Activated CD8-positive, alpha-beta memory T cell treated with anti-CD3 and anti-CD28 coated beads for 4 hours (primary cell): ENCODE measurements at places on chromosomes 16 and 17.

GRCh38 chr17:2338315-2338657, 985 bp downstream of the SGSM2 start:
- no peak for DNase-seq

DNA sequence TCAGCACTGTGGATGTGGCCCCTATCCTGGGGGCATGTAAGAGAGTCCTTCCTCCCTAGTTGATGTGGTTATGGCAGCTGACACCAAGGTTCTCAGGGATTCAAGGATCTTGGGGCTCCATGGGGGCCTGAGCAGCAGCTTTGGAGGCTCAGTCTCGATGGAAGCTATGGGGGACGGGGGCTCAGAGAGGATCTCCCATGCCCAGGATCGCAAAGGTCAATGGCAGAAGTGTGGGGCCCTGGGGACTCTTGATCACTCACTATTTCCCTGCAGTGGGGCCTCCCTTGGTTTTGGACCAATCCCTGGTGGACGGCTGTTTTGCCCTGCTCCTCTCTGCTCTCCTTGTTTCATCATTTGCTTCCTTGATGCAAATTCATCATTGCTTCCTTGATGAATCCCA, 885.9 kb downstream of the CDH8 start:
- no peak for DNase-seq

GRCh38 chr17:10243883-10244844, 45.8 kb upstream of the GAS7 start:
- no peak for DNase-seq

- no peak for DNase-seq
These were observed 26.6 kb upstream of the SLC13A2 start for GRCh38 chr17:28446716-28447395.

- no peak for DNase-seq
These were observed 4.6 kb downstream of the INPP5K start for GRCh38 chr17:1511756-1512321.

DNA sequence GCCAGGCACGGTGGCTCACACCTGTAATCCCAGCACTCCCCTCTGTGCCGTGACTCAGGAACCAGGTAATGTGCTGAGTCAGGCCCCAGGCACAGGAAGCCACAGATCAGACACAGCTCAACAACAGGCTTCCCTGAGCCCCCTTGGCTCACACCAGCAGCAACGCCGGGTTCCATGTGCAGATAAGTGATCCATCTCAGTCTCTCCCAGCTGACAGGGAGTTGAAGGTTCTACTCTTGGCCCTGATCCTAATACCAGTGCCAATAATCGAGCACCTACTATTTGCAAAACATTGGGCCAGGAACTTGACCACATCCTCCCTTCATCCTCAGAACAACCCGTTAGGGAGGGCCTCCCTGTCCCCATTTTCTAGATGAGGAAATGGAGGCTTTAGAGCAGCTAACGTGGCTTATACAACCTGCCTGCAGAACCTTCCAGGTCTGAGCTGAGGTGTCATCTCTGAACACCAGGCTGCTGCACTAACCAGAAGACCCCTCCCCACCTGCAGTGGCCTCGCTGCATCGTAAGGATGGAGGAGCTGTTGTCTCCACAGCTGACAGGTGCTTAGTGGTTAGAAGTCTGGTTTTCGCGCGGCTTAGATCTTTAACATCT, 64.8 kb upstream of the AMZ2 start:
- peak; percentile 46 for DNase-seq

DNA sequence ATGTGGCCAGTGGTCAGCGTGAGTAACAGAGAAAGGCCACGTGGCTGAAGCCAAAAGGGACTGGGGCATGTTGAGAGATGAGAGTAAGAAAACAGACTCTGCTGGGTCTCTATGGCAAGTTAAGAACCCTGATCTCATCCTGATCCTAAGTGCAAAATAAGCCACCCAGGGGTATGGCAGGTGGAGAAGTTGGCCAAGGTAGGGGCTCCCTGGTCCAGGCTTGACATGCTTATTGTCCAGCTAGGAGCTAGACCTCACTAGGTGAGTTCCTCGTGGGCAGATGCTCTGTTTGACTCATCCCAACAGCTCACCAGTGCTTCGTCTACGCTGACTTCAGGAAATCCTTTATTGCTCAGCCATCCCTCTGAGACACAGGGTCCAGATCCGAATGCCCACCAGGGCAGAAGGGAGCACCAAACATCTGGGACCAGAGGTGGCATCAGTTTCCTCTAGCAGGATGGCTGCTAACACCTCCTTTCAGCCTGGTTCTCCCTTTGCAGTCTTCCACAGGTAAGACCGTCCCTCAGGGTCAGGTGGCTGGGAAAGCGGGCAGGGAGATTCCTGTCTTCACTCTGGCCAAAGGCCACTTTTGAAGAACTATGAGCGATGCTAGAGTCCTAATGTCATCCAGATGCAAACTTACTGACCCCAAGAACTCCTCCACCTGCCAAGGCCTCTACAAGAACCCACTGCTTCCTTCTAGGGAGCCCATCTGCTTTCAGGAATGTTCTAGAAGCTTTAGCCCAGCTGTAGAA, 99.5 kb downstream of the CDYL2 start:
- no peak for DNase-seq

DNA sequence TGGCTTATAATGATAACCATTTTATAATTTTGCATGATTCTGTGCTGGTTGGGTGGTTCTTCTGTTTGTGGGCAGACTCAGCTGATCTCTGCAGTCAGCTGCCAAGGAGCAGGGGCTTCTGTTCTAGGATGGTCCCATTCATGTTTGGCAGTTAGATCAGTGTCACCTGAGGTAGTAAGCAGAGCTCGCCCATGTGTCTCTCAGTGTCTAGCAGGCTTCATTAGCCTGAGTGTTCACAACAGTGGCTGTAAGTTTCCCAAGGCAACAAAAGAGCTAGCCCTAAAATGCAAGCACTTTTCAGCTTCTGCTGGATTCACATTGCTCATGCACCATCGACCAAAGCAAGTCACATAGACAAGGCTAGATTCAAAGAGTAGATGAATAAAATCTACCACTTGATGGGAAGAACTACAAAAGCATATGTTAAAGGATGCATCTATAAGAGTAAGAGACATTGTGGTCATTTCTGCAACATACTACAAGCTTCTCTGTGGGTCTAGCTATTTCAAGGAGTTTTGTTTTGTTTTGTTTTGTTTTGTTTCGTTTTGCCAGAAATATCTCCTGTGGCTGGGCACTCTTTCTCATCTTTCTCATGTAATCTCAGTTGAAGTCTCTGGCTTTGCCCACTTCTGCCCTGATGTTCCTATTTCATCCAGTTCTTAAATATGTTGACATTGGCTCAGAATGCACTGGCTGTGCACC, 180.8 kb downstream of the HS3ST4 start:
- DNase-seq, result no peak

DNA sequence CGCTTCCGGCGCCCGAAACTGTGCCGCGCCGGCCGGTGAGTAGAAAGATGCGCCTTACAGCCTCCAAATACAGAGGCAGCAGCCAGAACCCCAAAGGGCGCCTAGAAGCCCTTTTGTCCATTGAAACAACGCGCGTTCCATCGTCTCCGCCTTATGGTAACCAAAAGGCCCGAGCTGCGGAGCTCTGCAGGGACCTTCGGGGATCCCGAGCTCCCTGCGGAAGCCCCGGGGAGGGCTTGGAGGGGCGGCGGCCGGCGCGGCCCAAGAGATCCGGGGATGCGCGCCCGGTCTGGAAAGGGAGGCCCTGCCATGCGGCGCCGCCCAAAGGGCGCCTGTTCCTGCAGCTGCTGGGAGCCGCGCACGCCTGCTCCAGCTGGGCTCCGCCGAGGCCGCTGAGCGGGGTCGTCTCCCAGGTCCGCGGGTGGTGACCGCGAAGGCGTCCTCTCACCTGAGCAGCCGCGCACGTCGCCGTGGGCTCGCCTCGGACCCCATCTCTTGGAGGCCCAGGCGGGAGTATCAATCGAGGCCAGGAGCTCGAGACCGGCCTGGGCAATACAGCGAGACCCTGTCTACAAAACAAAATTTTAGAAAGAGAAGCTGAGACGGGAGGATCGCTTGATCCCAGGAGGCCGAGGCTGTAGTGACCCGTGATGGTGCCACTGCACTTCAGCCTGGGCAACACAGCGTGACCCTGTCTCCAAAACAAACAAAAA, 742 bp upstream of the FBXO31 start:
- no peak for DNase-seq

DNA sequence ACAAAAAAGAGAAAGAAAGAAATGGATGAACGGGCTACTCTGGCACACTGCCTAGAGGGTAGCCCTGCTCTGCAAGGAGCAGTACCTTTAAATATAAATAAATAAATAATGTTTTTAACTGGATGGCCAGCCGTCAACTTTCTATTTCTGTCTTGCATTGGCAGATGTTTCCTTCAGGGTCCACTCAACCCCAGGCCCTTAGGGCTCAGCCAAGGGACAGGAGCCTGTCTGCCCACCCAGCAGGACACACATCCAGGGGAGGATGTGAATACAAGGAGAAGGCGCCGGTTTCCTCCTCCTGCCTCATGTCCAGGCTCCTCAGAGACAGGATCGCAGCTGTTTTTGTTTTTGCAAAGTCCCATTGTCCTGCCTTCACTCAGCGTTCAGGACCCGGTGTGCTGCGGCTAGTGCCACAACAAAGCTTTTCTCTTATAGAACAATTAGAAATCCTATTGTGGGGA, 22.6 kb downstream of the TTYH2 start:
- no peak for DNase-seq

DNA sequence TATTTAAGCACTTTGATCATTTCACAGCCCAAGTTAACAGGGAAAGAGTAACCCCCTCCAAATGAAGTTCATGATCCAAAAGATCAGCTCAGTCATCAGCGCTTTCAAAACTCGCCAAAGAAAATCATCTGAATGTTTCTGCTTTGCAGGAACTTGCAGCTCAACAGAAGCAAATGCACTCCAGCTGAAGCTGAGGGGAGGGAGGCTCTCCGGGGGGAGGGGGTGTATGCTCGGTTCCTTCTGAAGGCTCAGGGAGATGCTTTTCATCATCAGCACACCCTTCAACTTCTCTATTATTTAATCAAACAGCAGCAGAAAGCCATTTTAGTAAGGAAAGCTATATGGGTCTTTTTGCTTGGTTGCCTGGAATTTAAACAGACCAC, 24.4 kb upstream of the ERN1 start:
- DNase-seq, result no peak

DNA sequence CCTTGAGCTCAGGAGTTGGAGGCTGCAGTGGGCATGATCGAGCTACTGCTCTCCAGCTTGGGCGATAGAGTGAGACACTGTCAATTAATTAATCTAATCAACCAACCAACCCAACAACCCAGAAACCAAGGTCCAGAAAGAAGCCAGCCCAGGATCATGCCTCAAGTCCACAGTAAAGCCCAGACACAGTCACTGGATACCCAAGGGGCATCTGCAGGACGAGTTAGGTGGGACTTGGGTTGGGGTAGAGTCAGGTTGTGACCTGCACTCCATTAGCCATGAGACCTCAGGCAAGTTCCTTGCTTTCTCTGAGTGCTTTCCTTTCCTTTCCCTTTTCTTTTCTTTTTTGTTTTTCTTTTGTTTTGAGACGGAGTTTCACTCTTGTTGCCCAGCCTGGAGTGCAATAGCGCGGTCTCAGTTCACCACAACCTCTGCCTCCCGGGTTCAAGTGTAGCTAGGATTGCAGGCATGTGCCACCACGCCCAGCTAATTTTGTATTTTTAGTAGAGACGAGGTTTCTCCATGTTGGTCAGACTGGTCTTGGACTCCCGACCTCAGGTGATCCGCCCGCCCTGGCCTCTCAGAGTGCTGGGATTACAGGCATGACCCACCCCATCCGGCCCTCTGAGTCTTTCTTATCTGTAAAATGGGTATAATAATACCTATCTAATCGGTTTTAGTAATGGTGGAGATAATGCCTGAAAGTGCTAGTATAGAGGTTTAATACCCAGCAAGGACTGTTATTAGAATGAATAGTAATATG, 3.5 kb upstream of the HSD17B1 start:
- DNase-seq, result no peak

DNA sequence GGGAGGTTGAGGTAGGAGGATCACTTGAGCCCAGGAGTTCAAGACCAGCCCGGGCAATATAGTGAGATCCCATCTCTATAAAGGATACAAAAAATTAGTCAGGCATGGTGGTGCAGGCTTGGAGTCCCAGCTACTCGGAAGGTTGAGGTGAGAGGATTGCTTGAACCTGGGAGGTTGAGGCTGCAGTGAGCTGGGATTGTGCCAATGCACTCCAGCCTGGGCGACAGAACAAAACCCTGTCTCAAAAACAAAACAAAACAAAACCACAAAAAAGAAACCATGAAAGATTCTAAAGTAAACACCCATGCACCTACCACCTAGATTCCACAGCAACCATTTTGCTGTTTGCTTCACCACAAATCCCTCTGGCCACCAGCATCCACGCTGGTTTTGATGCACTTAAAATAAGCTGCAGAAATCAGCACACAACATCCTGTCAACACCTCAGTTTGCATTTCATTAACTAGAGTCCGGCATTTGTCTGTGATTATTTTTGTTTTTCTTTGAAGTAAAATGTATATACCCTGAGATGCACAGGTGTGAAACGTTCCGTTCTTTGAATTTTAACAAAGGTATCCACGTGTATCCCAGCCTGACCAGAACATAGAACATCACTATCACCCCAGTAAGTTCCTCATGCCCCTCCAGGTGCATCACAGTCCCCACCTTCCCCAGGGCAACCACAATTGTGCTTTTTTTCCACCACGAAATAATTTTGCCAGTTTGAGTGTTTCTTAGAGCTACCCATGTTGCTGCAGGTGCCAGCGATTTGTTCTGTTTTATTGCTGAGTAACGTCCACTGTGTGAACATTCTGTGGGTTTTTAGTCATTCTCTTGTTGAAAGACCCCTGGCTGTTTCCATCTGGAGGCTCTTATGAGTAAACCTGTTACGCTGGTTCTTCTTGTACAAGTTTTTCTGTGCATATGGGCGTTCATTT, 191.5 kb downstream of the SEC14L1 start:
- no peak for DNase-seq

- DNase-seq, result no peak
These were observed 26.2 kb downstream of the TBX2 start for GRCh38 chr17:61425682-61426481.
